ENCODE measurements at places on chromosomes 4 and X. TPM values are rescaled to one million over a fixed set of nuclear protein-coding genes. Genes with fewer than 3 reads are reported as not detected.

- H3K27ac ChIP-seq, result no peak overlapping the region
- no peaks in the 10 kb centered on the region for H3K4me1 ChIP-seq
- DNase-seq, result no peak
- H3K36me3 ChIP-seq, result no peaks in the 10 kb centered on the region
- peaks cover 25% of the 10 kb centered on the region for H3K27me3 ChIP-seq
These were observed 16.4 kb downstream of the PNMA6F start for GRCh38 chrX:153304988-153305736.

DNA sequence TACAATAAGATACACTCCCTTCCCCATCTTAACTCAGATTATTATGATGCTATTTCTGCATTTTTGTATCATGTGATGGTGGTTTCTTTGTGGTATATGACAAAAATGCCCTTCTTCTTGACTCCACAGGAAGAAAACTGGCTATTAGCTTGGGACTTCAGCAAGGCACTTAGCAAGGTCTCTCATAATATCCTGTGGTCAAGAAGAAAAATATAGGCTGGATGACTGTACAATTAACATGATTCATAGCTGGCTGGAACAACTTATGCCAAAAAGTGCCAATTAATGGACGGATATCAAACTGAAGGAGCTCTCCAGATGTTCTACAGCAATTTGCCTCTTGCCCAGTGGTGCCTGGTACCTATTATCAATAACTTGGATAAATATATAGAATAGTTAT, 2.3 kb upstream of the MID1IP1 start:
- H3K27me3 ChIP-seq, result no peaks in the 10 kb centered on the region
- H3K36me3 ChIP-seq, result no peaks in the 10 kb centered on the region
- H3K27ac ChIP-seq, result no peak overlapping the region

GRCh38 chrX:133783274-133783673, 202.1 kb downstream of the GPC3 start:
- no peaks in the 10 kb centered on the region for H3K27me3 ChIP-seq
- H3K36me3 ChIP-seq, result no peaks in the 10 kb centered on the region
- no peak overlapping the region for H3K4me3 ChIP-seq

- no peak overlapping the region for H3K27ac ChIP-seq
- H3K4me3 ChIP-seq, result no peak overlapping the region
- no peak for DNase-seq
- H3K4me1 ChIP-seq, result no peaks in the 10 kb centered on the region
These were observed 131.2 kb downstream of the UNC5C start for GRCh38 chr4:95417531-95417930.

DNA sequence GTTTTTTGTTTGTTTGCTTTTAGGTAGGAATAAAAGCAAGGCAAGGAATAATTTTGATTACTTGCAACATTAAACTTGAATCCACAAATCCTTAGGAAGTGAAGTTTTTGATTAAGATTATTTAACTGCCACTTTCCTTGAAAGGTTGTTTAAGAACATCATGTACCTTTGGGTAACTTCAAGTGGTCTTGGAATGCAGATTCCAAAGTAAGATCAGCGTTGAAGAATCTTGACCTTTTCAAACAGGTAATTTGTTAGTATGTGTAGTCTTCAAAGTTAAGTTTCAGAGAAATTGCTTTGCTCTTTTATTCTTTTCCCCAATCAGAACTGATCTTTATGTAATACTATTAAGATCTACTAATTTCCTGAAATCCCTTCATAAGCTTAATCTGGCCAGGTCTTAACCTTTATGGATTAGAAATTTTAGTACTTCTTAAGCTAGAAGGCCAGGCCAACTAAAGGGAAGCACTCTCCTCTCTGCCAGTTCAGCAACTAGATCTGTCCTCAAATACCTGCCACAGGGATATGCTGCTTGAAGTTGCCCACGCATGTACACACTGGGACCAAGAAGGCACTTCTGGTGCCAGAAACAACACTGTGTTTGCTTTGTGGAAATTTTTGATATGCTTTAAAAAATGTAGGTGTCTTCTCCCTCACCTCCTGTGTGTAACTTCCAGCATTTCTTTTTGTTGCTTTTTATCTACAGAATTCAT, 7.4 kb downstream of the NPNT start:
- no peaks in the 10 kb centered on the region for H3K4me1 ChIP-seq
- no peak for DNase-seq
- no peaks in the 10 kb centered on the region for H3K27me3 ChIP-seq
- no peaks in the 10 kb centered on the region for H3K36me3 ChIP-seq
- no peak overlapping the region for H3K27ac ChIP-seq
- no peak overlapping the region for H3K4me3 ChIP-seq

- H3K27ac ChIP-seq, result no peak overlapping the region
- H3K27me3 ChIP-seq, result no peaks in the 10 kb centered on the region
These were observed 134.7 kb downstream of the LHFPL1 start for GRCh38 chrX:112545051-112545450.

DNA sequence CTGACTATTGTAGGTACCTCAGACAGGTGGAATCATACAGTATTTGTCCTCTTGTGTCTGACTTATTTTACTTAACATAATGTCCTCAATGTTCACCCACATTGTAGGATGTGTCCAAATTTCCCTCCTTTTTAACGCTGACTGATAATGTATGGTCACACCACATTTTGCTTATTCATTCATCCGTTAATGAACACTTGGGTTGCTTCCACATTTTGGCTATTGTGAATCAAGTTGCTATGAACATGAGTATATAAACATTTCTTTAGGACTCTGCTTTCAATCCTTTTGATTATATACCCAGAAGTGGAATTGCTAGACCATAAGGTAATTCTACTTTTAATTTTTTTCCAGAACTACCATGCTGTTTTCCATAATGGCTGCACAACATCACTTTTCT, 87.0 kb upstream of the NDP start:
- H3K27ac ChIP-seq, result no peak overlapping the region
- H3K27me3 ChIP-seq, result no peaks in the 10 kb centered on the region
- DNase-seq, result no peak
- no peaks in the 10 kb centered on the region for H3K36me3 ChIP-seq
- no peak overlapping the region for H3K4me3 ChIP-seq

GRCh38 chr4:122884499-122884898, 37.9 kb downstream of the NUDT6 start:
- DNase-seq, result no peak
- H3K4me1 ChIP-seq, result no peaks in the 10 kb centered on the region
- H3K36me3 ChIP-seq, result no peaks in the 10 kb centered on the region

DNA sequence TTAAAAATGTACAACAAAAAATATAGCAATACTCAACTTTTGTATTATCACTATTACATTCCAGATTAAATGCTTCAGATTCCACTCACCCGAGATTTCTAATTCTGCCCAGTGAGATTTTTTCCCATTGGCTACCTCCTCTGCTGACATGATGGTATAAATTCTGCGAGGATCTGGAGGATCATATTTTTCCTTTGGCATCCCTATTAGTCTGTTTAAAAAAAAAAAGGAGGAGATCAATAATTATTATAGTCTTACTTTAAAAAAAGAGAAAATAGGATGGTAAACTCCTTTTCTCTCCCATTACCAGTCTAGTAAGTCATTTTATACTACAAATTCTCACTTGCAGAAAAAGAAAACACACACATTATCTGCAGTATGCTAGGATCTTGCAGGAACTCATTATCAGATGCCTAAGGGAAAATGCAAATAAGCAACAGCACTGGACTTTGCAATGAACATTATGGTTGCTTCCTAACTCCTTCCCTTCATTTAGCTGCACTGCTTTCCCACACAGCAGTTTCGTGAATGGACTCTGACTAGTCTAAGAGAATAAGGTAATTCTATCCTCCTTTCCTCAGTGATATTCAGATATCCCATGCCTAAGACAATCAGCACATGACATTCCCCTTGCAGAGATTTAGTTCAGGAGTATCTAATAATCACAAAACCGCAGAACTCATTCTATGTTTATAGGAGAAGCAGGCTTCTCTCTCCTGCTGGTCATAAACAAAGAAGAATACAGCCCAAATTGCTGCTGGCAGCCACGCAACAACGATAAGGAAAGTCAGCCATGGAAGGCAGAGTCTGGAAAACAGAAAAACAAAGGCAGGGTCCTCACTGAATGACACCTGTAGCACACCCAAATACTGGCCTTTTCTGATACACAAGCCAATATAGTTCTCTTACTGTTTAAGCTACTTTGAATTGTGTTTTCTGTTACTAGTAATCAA, 42.7 kb downstream of the CNOT6L start:
- no peaks in the 10 kb centered on the region for H3K36me3 ChIP-seq
- peak overlapping the region; percentile 31 for H3K4me3 ChIP-seq
- peak overlapping the region; percentile 65 for H3K27ac ChIP-seq
- no peak for DNase-seq
- H3K27me3 ChIP-seq, result no peaks in the 10 kb centered on the region

GRCh38 chr4:7657545-7658297, 223.0 kb upstream of the PSAPL1 start:
- peaks cover 3% of the 10 kb centered on the region for H3K27me3 ChIP-seq
- H3K4me1 ChIP-seq, result no peaks in the 10 kb centered on the region
- no peak for DNase-seq
- H3K36me3 ChIP-seq, result no peaks in the 10 kb centered on the region

- H3K27ac ChIP-seq, result no peak overlapping the region
- H3K27me3 ChIP-seq, result no peaks in the 10 kb centered on the region
- H3K4me3 ChIP-seq, result no peak overlapping the region
- H3K4me1 ChIP-seq, result no peaks in the 10 kb centered on the region
These were observed 157.3 kb downstream of the RRAGB start for GRCh38 chrX:55874807-55875206.

DNA sequence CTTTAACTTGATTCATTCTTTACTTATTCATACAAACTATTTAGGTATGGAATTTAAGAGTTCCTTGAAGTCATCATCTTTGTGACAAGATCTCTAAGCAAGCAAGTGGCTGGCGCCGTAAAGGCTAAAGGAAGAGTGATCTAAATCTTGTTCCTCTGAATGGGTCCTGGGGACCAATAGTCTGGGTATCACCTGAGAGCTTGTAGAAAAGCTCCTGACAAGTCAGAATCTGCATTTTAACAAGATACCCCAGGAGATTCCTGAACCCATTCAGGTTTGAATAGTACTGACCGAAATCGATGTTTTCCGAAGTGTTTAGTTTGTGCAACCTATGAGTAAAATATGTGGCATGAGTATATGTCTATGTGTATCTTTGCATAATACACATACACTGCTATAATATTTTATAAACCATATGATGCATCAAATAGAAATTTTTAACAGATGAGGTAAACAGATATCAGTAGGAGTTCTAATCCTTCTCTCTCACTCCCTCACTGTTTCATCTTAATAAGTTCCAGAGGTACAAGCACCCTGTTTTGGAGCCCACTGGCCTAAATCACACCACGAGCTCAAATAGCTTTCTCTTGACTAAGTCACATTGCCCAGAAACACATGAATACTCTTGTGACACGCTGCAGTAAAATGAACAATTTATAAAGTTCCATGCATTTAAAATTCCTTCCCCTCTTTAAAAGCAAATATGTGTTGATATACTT, 170.0 kb downstream of the RELL1 start:
- no peaks in the 10 kb centered on the region for H3K27me3 ChIP-seq
- no peaks in the 10 kb centered on the region for H3K4me1 ChIP-seq
- no peak overlapping the region for H3K27ac ChIP-seq
- no peak for DNase-seq
- no peak overlapping the region for H3K4me3 ChIP-seq

DNA sequence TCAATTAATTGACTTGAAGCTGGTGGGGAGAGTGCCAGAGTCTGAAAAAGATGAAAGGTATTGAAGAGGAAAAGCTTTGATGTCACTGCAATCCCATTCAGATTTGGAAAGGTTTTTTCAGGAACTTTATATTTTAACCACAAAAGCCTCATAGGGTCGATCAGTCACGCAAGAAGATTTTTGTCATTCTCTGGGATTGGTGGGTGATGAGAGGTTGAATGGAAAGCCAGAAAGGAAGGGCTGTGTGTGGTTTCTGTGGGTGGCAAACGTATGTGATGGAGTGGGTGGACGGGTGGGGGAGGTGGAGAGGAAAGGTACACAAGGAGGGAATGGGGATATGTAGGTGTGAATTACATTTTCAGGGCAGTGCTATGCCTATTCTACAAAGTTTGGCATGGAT, 173.8 kb upstream of the SCML1 start:
- no peak overlapping the region for H3K4me3 ChIP-seq
- H3K4me1 ChIP-seq, result no peaks in the 10 kb centered on the region
- no peaks in the 10 kb centered on the region for H3K36me3 ChIP-seq
- H3K27ac ChIP-seq, result no peak overlapping the region

DNA sequence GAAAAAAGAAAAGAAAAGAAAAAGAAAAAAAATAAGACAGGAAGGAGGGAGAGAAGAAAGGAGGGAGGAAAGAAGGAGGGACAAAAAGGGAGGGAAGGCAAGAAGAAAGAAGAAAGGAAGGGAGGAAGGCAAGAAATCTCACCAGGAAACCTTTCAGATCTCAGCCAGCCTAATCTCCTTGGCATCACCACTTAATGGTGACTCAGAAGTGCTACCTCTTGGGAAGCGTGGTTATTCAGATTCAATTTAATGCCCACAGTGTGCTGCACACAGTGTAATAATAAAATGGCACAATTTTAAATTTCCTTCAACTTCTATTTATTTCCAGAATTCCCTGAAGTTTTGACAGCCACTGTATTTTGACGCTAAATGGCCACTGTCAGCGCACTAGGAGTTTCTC, 50.3 kb downstream of the DKK2 start:
- no peak overlapping the region for H3K4me3 ChIP-seq
- H3K36me3 ChIP-seq, result no peaks in the 10 kb centered on the region
- no peak for DNase-seq
- H3K27me3 ChIP-seq, result no peaks in the 10 kb centered on the region
- H3K27ac ChIP-seq, result no peak overlapping the region

The PQBP1 gene
- total RNA-seq, result 65.7 TPM

The UGT2B15 gene
- total RNA-seq, result not detected

The ARMCX5 gene
- 2.9 TPM for total RNA-seq

The BMX gene
- total RNA-seq, result 0.80 TPM

The BANK1 gene
- 0.07 TPM for total RNA-seq

The XAGE1A gene
- total RNA-seq, result not detected

The PAK3 gene
- 0.71 TPM for total RNA-seq

The DCTD gene
- 47.3 TPM for total RNA-seq

Measured in psoas muscle (tissue), 8 donors.